Suprapubic skin (tissue), 4 donors: ENCODE measurements at places on chromosomes 7 and 10. TPM values are rescaled to one million over a fixed set of nuclear protein-coding genes. Genes with fewer than 3 reads are reported as not detected.

- DNase-seq = no peak
Observed at GRCh38 chr7:82362129-82362706, 81.4 kb downstream of the CACNA2D1 start.

FXYD4 gene
- not detected for total RNA-seq

ZNF736 gene
- 28.6 TPM for total RNA-seq

- peak; percentile 65 for DNase-seq
Observed at GRCh38 chr7:82443036-82443546, 486 bp downstream of the CACNA2D1 start.

DNA sequence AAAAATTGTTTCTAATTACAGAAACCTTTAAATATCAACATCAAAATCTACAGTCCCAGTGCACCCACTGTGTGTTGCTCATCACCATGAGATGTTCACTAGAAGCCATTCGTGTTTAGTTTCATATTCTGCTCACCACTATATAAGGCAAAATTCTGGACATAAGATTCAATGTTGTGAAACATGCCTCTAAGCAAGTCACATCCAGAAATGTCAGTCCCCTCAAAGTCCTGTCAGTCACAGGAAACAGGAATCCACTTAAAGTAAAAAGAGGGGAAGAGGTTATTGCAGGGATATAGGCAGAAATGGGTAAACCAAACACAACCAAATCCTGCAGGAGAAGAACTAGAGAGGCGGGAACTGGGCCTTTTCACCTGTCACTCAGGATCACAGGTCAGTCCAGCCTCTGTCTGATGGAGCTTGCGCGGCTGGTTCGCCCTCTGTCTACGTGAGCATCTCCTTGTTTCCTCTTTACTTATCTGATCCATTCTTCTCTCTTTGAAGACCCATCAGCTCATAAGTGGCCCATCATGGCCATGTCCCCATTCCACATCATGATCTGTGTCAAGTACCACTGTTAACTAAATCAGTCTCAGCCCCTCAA is 58.4 kb downstream of the MYPN start:
- DNase-seq = no peak

GRCh38 chr7:155291045-155291530 is 6.6 kb upstream of the INSIG1 start:
- DNase-seq = no peak

GRCh38 chr7:37354656-37355131 is 94.0 kb downstream of the ELMO1 start:
- DNase-seq = peak; percentile 90

GRCh38 chr7:135770139-135770710 is 21.6 kb upstream of the FAM180A start:
- DNase-seq = no peak

- DNase-seq = no peak
Observed at GRCh38 chr7:155785536-155785935, 26.7 kb downstream of the SHH start.

- DNase-seq = no peak
Observed at GRCh38 chr7:125636320-125636962, 706.8 kb upstream of the POT1 start.

ZNF117 gene
- 5.3 TPM for total RNA-seq

- no peak for DNase-seq
Observed at GRCh38 chr7:696812-697551, 29.5 kb upstream of the DNAAF5 start.

LLCFC1 gene
- not detected for total RNA-seq

TUBAL3 gene
- 1.7 TPM for total RNA-seq

JAKMIP3 gene
- 0.15 TPM for total RNA-seq

DNA sequence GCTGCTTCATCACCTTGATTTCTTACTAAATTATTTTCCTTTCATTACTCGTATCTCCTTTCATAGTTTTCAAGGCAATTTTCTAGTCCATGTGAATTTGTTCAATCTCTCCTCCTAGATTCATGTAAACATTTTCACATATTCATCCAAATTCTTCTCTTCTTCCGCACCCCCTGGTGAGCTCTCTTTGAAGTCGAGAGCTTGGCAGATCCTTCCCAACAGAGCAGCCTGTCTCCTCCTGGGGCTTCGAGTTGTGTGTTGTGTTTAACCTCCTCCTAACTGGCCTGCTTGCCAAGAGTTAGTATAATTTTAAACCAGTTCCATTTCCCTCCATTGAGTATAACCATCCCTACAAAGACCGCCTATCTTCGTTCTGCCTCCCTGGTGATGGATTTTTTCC is 272.4 kb upstream of the CELF2 start:
- no peak for DNase-seq

DNA sequence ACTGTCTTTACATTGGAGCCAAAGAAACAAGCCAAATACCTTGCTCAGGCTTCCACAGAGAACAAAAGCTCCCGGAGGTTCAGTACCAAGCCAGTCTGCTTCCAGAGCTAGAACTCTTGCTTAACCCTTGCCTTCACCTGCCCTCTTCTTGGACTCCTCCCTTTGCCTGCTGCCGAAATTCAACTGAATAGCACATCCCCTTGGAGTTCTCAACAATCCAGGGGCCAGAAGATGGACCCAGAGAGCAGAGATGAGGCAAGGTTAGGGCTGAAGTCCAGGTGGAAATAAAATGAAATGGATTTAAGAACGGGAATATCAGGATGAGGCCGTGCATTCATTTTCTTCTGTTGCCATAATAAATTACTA is 876 bp upstream of the PIK3AP1 start:
- DNase-seq = no peak

SLC29A4 gene
- total RNA-seq = 4.9 TPM

GRCh38 chr7:150410131-150410530 is 31.0 kb downstream of the ZNF775 start:
- peak; percentile 68 for DNase-seq

DNA sequence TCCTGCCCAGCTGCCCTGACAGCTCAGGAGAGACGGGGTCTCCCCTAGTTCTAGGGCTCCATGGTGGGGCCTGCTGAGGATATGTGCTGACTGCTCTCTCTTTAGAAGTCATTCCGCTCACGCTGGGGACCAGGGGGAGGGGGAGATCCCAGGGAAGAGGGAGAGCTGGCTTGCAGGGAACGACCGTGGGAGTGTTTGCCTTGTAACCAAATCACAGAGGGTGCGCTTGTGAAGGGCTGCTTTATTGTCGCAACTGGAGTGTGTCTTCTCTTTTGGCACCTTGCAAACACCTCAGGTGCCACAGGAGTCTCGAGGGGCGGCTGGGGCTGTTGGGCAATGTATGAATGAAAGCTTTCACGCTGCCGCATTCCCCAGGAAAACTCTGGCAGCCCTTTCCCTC is 531.3 kb upstream of the MKI67 start:
- no peak for DNase-seq

DNA sequence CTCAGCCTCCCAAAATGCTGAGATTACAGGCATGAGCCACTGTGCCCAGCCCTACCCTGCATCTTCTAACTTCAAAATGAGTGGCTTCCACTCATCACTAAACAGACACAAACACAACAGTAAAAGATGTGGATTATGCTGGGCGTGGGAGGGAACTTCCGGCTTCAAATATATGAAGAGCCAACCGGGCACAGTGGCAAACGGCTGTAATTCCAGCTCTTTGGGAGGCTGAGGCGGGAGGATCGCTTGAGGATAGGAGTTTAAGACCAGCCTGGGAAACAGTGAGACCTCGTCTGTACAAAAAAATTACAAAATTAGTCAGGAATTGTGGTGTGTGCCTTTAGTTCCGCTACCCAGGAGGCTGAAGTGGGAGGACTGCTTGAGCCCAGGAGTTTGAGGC is 92.2 kb upstream of the GNA12 start:
- DNase-seq = peak; percentile 18

DNA sequence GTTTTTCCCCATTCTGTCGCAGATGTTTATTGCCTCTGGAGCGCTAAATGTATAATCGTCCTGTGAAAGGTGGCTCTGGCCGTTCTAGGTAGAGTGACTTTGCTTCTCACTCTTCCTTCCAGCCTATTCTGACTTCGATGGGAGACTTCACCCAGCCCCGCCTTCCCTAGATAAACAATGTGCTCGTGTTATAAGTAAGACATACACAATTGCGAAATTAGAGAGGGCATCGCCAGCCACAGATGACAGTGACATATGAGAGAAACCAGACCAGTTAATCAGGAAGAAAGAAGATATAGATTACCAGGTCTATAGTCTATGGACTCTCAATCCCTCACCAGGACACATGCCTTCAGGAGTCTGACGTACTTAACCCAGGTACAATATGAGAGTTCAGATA is 1050.5 kb upstream of the AUTS2 start:
- DNase-seq = no peak

GRCh38 chr10:30583778-30584415 is 45.7 kb downstream of the LYZL2 start:
- no peak for DNase-seq

DNA sequence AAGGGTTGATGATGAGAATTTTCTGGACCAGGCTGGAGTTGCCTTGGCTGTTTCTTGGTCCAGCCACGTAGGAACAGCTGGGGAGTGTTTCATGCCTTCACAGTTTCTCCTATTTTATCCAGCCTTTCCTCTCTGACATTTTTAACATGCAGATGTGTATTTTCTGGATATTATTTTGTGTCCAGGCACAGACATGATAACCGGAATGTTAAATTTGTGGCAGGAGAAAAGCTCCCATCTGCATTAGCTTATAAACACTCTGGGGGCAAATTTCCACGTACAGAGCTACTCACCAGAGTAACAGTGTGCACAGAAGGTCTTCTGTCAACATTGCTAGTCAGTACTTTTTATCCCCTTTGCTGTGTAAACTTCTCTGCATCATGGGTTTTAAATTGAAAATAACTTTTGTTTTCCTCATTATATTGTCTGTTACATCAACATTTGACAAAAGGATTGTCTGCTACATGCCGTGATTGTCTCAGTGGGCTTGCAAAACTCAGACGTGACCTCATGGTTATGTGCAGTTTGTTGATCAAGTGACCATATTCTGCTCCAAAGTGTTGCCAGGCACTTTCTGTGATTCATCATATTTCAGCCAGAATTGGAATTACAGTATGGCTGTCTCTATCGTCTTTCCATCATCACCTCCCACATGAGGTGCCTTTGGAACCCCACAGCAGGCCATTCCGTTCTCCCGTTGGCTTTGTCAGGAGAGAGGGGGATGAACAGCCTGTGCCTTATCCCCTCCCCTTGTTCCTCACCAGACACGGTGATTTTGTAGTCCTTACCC is 41.4 kb downstream of the INSYN2A start:
- no peak for DNase-seq

GDF10 gene
- total RNA-seq = not detected
